ENCODE measurements at places on chromosomes 7 and 10. TPM values are rescaled to one million over a fixed set of nuclear protein-coding genes. Genes with fewer than 3 reads are reported as not detected.

RSBN1L gene
- 27.7 TPM for total RNA-seq

GRCh38 chr7:114085592-114086501 lies 167.0 kb upstream of the PPP1R3A start:
- peak overlapping the region; percentile 82 for H3K27ac ChIP-seq
- peaks cover 50% of the 10 kb centered on the region for H3K27me3 ChIP-seq
- no peaks in the 10 kb centered on the region for H3K36me3 ChIP-seq
- H3K4me3 ChIP-seq, result peak overlapping the region; percentile 59

ANKRD7 gene
- not detected for total RNA-seq

DNA sequence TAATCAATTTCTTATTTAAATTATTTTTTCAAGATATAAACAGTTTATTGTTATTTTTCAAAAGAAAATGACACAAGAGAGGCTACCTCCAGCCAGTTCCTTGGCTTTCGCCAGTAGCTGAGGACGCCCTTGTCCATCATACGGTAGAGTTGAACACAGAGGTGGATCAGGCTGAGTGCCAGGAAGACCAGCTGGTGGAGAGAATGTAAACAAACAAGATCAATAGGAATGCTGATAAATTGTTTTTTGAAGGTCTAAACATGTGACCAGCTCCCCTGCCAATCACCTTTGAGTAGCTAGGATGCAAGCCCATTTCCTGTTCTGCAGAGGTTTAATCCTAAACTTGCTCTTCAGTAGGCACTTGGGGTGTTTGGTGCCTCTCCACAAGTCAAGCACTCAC lies 138.9 kb downstream of the PKD1L1 start:
- no peak overlapping the region for H3K27ac ChIP-seq
- H3K36me3 ChIP-seq, result no peaks in the 10 kb centered on the region
- H3K4me1 ChIP-seq, result peaks cover 35% of the 10 kb centered on the region
- peak; percentile 1 for DNase-seq

- no peaks in the 10 kb centered on the region for H3K27me3 ChIP-seq
- H3K27ac ChIP-seq, result peak overlapping the region; percentile 49
- H3K4me3 ChIP-seq, result peak overlapping the region; percentile 90
- no peaks in the 10 kb centered on the region for H3K36me3 ChIP-seq
- peak; percentile 70 for DNase-seq
Measured at GRCh38 chr10:42553064-42553407, 85.3 kb downstream of the ZNF33B start.

DNA sequence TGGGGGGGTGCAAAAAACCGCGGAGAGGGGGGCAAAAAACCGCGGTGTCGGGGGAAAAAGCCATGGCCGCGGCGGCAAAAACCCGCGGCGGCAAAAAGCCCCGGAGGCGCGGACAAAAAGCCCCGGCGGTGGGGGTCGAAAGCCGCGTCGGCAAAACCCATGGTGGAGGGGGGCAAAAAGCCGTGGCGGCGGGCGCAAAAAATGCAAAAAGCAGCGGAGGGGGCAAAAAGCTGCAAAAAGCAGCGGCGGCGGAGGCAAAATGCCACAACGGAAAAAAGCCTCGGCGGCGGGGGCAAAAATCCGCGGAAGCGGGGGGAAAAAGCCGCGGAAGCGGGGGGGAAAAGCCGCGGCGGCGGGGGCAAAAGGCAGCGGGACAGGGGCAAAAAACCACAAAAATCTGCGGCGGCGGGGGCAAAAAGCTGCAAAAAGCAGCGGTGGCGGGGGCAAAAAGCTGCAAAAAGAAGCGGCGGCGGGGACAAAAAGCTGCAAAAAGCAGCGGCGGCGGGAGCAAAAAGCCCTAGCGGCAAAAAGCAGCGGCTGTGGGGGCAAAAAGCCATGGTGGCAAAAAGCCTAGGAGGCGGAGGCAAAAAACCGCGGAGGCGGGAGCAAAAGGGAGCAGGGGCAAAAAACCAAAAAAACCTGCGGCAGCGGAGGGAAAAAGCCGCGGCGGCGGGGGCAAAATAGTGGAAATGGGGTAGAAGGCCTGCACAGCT lies 418.9 kb downstream of the ZNF716 start:
- peak overlapping the region; percentile 35 for H3K4me3 ChIP-seq
- H3K4me1 ChIP-seq, result no peaks in the 10 kb centered on the region
- no peak for DNase-seq

- no peaks in the 10 kb centered on the region for H3K4me1 ChIP-seq
- peak overlapping the region; percentile 58 for H3K27ac ChIP-seq
- DNase-seq, result peak; percentile 68
- peak overlapping the region; percentile 25 for H3K4me3 ChIP-seq
- H3K36me3 ChIP-seq, result no peaks in the 10 kb centered on the region
- no peaks in the 10 kb centered on the region for H3K27me3 ChIP-seq
Measured at GRCh38 chr7:39754326-39755120, 131.2 kb downstream of the RALA start.

FZD8 gene
- total RNA-seq, result 20.4 TPM

FFAR4 gene
- total RNA-seq, result 4.9 TPM

NXPH1 gene
- not detected for total RNA-seq

DNA sequence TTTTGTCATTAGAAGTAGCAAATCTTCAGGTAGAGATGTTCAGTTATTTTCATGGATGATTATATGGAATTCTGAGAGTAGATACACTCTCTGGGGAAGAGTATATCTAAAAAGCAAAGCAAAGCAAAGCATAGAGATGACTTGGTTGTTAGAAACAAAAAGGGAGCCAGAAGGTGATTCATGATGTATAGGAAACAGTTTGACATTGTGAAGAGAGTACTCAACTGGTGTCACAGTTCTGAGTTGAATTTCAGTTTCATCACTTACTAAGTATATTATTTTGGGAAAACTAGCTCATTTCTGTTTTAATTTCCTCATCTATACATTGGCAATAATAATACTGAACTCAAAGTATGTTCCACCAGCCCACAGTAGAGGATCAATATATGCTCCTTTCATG lies 86.8 kb downstream of the SEMA3C start:
- peaks cover 8% of the 10 kb centered on the region for H3K4me1 ChIP-seq
- no peaks in the 10 kb centered on the region for H3K27me3 ChIP-seq
- no peak overlapping the region for H3K27ac ChIP-seq
- H3K36me3 ChIP-seq, result no peaks in the 10 kb centered on the region
- no peak overlapping the region for H3K4me3 ChIP-seq
- DNase-seq, result no peak

CPEB3 gene
- total RNA-seq, result 5.7 TPM

DNA sequence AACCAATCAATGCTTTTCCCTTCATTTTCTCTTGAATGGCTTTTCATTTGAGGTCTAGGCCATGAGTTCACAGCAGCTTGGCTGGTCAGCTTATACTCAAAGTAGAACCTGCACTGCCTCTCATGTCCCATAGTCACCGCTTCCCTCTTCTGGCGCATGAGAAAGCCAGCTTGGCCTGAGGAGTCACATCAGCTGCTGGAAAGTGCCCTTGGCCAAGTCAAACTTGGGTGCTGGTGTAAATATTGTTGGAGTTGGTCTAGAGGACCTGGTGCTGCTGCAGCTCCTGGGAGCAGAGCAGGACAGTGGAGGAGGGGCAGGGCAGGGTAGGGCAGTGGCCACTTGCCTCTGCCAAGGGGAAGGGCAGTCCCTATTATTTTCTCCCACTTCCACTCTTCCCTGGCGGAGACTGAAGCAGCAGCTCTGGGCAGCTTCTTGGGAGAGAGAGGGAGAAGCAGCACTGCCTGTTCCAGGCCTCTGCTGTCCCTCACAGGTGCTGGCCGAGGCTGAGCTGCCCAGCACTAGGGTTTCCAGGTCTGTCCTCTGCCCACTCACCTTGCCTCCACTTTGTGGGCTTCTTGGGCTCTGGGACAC lies 12.8 kb downstream of the UBE2D4 start:
- no peak for DNase-seq
- H3K27me3 ChIP-seq, result no peaks in the 10 kb centered on the region
- peaks cover 10% of the 10 kb centered on the region for H3K36me3 ChIP-seq
- no peak overlapping the region for H3K4me3 ChIP-seq

GIMAP8 gene
- total RNA-seq, result 42.3 TPM

GALNT17 gene
- total RNA-seq, result 7.1 TPM

- no peaks in the 10 kb centered on the region for H3K36me3 ChIP-seq
- H3K27me3 ChIP-seq, result no peaks in the 10 kb centered on the region
- H3K4me3 ChIP-seq, result no peak overlapping the region
- DNase-seq, result no peak
- no peaks in the 10 kb centered on the region for H3K4me1 ChIP-seq
- H3K27ac ChIP-seq, result no peak overlapping the region
Measured at GRCh38 chr7:110940756-110941155, 150.2 kb upstream of the LRRN3 start.
